ENCODE measurements at places on chromosomes 2 and 18. TPM values are rescaled to one million over a fixed set of nuclear protein-coding genes. Genes with fewer than 3 reads are reported as not detected.

- H3K4me3 ChIP-seq, result no peak overlapping the region
- H3K27ac ChIP-seq, result peak overlapping the region; percentile 76
These were observed 96.2 kb downstream of the COPS8 start for GRCh38 chr2:237181844-237182243.

DNA sequence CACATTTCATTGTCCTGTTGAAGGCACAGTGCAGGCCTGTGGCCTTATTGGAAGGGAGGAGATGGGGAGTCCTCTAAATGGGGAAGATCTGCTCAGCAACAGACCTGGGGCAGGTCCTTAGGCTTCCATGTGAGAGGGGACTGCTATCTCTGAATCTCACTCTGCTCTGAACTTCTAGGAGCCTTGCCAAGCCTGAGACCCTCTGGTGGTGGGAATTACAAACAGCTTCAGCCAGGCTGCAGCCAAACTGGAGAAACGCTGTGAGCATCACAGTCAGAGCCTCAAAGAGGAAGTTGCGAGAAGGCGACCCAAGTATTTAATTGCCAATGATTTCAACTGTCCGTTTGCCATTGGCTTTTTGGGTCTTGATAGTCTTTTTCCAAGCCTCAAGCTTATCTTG is 66.8 kb upstream of the MC2R start:
- DNase-seq, result no peak
- no peak overlapping the region for H3K27ac ChIP-seq
- no peaks in the 10 kb centered on the region for H3K4me1 ChIP-seq
- no peaks in the 10 kb centered on the region for H3K27me3 ChIP-seq
- H3K36me3 ChIP-seq, result no peaks in the 10 kb centered on the region
- H3K4me3 ChIP-seq, result no peak overlapping the region

- H3K36me3 ChIP-seq, result no peaks in the 10 kb centered on the region
- H3K27ac ChIP-seq, result no peak overlapping the region
- peaks cover 9% of the 10 kb centered on the region for H3K27me3 ChIP-seq
- no peaks in the 10 kb centered on the region for H3K4me1 ChIP-seq
- no peak overlapping the region for H3K4me3 ChIP-seq
These were observed 58.1 kb downstream of the MAP3K19 start for GRCh38 chr2:134988994-134989605.

- H3K4me3 ChIP-seq, result no peak overlapping the region
- peaks cover 9% of the 10 kb centered on the region for H3K4me1 ChIP-seq
- DNase-seq, result no peak
- no peak overlapping the region for H3K27ac ChIP-seq
- H3K27me3 ChIP-seq, result no peaks in the 10 kb centered on the region
These were observed 168.4 kb downstream of the ZFP36L2 start for GRCh38 chr2:43057742-43058725.

DNA sequence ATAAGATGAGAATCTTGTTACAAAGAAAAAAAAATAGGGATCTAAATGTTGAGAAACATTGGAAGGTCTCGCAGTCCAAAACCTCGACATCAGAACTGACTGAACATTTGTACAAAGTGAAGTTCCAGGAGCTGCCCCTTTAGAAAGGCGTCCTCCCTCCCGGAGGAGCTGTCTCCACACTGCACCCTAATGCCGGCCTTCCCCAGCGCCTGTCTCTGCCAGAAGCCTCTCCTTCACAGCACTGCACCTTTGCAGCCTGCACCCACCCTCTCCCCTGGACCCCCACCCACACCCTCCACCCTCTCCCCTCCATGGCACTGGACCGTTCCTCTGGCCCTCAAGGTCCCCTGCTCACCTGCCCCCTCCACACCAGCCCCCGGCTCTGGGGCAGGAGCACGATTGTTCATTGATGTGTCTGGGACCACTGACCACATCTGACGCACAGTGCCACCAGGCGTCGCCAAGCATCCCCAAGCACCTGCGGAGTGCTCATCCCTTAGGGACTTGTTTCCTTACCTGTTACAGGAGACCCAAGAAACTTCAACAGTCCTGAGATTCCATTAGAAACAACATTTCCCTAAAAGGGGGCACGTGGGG is 90.3 kb upstream of the SNTG2 start:
- no peaks in the 10 kb centered on the region for H3K27me3 ChIP-seq

GRCh38 chr2:186629250-186629996 is 39.6 kb downstream of the ITGAV start:
- H3K27ac ChIP-seq, result no peak overlapping the region
- H3K36me3 ChIP-seq, result no peaks in the 10 kb centered on the region
- H3K4me3 ChIP-seq, result no peak overlapping the region
- peak; percentile 67 for DNase-seq
- no peaks in the 10 kb centered on the region for H3K4me1 ChIP-seq

- H3K4me1 ChIP-seq, result peaks cover 4% of the 10 kb centered on the region
- peaks cover 3% of the 10 kb centered on the region for H3K27me3 ChIP-seq
- H3K27ac ChIP-seq, result no peak overlapping the region
- DNase-seq, result peak; percentile 30
These were observed 340 bp downstream of the SLC40A1 start for GRCh38 chr2:189580241-189580651.

- no peaks in the 10 kb centered on the region for H3K27me3 ChIP-seq
- H3K27ac ChIP-seq, result peak overlapping the region; percentile 19
- peak; percentile 51 for DNase-seq
- H3K36me3 ChIP-seq, result no peaks in the 10 kb centered on the region
- peaks cover 10% of the 10 kb centered on the region for H3K4me1 ChIP-seq
- H3K4me3 ChIP-seq, result no peak overlapping the region
These were observed 11.2 kb upstream of the SERPINB7 start for GRCh38 chr18:63763831-63764600.

DNA sequence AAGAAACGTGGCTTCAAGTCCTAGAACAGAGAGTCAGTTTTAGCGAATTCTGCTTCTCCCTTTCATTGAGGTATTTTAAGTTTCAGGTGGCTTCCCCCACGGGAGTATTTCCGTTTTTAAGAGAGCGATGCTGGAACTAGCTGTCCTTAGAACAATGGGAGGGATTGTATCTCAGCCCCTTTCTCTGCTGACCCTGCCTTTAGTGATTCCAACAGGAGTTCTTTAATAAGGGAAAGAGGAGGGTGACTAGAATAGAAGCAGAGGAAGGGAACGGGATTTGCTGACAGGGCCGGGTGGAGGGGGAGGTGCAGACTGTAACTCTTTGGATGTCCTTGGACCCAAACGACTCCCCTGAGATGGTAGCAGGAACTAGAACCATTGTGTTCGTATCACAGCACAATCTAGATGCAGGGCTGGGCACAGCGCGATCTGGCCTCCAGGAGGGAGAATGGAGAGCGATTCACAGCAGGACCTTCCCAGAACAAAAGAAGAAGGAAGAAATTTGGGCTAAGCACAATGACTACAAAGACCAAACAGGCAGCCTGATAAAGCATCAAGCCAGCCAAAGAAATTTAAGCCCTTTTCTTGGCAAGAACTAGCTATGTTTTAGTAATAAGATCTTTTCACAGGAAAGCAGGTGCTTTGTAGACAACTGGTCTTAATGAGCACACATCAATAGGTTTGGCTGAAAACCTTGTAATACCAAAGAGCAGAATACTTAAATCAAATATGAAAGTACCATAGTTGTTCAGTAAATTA is 15.8 kb upstream of the RTTN start:
- no peaks in the 10 kb centered on the region for H3K4me1 ChIP-seq
- DNase-seq, result no peak
- H3K4me3 ChIP-seq, result no peak overlapping the region

GRCh38 chr2:80102026-80102425 is 202.5 kb downstream of the LRRTM1 start:
- no peak overlapping the region for H3K27ac ChIP-seq
- no peaks in the 10 kb centered on the region for H3K27me3 ChIP-seq
- peak; percentile 53 for DNase-seq
- no peaks in the 10 kb centered on the region for H3K36me3 ChIP-seq
- no peak overlapping the region for H3K4me3 ChIP-seq
- H3K4me1 ChIP-seq, result peaks cover 2% of the 10 kb centered on the region

Gene SDC1
- 56.8 TPM for total RNA-seq

Gene CHST10
- 7.4 TPM for total RNA-seq

Gene MC4R
- total RNA-seq, result not detected

Gene COL4A3
- 0.33 TPM for total RNA-seq

Data from fibroblast of lung (primary cell).